AG09319 (cell line): ENCODE measurements at places on chromosomes 11 and 22.
A peak's percentile ranks its signal among the peaks of the same experiment; 100 is the strongest.

GRCh38 chr11:125941619-125942611 is 3.9 kb upstream of the VSIG10L2 start:
- no peak for DNase-seq

DNA sequence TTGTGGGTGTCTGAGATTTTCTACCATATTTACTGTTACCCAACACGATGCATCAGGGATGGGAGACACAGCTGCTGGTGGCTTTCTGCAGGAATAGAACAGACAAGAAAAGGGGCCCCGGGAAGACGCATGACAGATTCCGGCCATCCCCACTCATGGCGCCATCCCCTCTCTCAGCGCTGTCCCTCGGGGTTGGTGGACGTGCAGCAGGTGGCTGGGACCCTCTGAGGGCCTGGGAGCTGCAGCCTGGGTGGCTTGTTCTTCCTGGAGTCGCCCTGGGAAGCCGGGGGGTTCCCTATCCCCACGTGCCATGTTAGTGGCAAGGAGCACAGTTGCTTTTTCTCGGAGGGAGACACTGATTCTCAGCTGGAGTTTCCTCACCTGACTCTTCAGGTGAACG is 1123.3 kb downstream of the BRD1 start:
- DNase-seq: no peak

DNA sequence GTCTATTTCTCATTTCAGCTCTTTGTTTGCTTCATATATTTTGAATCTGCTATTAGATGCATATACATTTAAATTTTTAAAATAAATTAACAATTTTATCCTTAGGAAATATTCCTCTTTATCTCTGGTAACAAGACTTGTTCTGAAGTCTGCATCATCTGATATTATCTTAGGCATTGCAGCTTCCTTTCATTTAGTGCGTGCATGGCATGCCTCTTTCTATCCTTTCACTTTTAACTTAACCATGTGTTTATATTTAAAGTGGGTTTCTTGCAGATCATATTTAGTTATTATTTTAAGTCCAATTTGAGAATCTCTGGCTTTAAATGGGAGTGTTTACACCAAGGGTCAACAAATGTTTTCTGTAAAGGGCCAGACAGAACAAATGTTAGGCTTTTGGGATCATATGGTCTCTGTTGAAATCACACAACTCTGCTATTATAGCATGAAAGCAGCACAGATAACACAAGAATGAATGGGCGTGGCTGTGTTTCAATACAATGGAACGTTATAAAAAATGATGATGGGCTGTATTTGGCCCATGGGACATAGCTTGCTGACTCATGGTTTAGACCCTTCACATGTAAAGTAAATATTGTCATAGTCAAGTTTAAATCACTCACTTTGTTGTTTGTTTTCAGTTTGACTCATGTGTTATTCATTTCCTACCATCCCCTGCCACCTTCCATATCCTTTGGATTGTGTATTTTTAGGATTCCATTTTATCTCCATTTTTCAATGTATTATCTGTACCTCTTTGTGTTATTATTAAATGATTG is 83.9 kb upstream of the SNX19 start:
- DNase-seq: peak; percentile 87

DNA sequence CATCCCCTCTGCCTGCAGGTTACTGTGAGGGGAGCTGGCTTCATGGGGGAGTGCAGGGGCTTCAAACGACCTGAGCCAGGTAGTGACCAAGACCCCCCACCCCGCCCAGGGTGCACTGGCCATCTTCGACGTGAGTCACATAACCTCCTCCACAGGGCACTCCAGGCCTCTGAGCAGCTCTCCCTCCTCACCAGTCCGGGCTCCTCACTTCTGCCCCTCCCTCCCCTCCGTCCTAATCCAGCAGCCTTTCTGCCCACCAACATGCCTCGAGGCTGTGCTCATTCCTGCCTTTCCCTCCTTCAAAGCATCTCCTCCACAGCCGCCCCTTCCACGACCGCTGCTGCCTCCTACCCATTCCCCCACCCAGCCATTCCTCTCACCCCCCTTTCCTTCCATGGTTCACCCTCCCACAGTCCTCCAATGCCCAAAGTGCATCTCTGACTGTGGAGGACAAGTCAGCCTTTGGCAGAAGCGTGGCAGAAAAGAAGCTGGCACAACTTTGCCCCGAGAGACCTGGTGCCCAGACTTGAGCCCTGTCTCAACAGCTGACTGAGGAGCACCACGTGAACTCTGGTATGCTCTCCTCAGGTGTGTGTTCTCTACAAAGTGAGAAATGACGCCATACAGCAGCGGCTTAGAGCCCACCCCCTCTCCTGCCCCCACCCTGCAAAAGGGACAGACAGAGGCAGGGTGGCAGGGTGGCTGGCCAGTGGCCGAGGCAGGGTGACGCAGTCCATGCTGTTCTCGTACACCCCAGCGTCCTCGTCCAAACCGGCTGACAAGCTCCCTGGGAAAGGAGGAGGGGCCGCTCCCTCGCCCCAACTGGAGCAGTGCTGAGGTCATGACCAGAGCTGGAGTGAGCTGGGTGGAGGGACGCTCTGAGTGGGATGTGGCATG is 30.4 kb downstream of the OPCML start:
- DNase-seq: no peak

DNA sequence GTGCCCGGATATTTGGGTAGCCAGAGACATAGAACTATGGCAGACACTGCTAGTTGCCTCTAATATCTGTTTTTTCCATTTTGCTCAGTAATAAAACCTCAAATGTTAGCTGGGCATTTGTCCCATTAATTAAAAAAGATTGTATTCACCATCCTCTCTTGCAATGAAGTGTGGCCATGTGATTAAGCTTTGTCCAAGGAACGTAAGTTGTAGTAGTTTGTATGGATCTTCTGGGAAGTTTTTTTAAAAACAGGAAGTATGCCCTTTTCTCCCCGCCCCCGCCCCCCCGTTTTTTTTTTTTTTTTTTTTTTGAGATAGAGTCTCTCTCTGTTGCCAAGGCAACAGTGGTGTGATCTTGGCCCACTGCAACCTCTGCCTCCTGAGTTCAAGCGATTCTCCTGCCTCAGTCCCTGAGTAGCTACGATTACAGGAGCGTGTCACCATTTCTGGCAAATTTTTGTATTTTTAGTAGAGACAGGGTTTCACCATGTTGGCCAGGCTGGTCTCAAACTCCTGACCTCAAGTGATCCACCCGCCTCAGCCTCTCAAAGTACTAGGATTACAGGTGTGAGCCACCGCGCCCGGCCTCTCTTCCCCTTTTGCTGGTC is 1.7 kb upstream of the TMEM135 start:
- DNase-seq: no peak

GRCh38 chr11:124623861-124624525 is 1.3 kb downstream of the TBRG1 start:
- DNase-seq: no peak

- DNase-seq: no peak
Measured at GRCh38 chr11:6620636-6621035, 1.4 kb upstream of the TPP1 start.

DNA sequence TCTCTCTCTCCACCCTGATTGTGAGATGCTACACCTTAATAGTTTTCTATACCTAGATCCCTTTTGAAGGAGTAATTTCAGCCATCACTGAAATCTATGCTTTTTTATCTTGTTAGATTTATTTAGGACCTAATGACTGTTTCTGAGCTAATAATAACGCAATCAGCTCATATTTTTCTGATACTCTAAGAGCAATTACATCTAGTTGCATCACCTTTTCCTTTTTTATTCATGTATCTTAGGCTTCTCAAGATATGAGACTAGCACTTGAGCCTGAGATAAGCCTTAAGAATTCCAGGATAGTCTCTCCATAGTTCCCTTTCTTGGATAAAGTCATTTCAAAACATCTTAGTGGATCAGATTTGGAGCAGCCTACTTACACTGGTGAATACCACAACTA is 25.1 kb upstream of the CAVIN3 start:
- no peak for DNase-seq

GRCh38 chr11:130512662-130513061 is 64.2 kb downstream of the ADAMTS15 start:
- no peak for DNase-seq

GRCh38 chr11:110337570-110338193 is 41.3 kb upstream of the RDX start:
- DNase-seq: no peak

DNA sequence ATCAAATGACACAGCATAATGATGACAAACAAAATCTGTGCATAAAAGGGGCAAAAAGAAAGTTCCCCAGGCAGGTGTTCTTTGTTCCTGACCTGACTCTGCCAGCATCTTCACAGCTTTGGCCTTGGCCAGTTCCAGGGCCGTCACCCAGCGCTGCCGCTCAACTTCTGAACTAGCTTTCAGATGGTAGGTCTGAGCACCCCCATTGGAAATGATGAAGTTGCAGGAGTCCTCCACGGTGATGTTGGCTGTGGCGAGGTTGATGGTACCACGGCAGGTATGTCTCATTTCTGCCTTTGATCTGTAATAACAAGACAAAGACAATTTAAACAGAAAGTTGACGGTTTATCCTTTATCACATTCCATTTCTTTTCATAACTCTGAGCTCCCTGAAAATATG is 5.3 kb downstream of the OSBP start:
- DNase-seq: no peak

GRCh38 chr11:106748059-106748458 is 270.2 kb downstream of the GUCY1A2 start:
- DNase-seq: no peak

DNA sequence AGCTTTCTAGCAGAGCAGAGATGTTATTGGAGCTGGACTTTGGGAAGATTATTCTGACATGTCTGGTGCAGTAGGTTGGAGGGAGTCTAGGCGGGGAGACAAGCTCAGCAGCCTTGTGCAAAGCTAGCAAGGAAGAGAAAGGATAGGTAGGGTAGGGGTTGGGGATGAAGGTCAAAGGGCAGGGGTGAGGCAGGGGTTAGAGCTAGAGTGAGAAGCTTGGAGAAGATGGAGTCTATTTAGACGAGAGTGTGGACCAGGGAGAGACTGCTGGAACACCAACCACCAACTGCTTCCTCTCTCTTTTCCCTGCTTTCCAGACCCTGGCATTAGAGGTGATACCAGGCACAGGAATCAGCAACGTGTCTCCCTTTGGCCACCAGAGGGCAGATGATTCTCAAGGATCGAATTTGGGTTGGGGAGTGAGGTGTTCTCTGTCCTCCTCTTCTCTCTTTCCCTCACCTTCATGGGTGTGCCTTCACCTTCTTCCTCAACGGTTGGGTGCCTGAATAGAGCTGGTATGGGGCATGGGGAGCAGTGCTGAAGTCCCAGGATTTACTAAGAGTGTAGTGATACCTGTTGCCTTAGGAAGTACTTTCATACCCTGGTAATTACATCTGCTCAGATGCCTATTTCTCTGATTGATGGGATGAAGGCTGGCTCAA is 1.8 kb upstream of the MARK2 start:
- DNase-seq: peak; percentile 44

GRCh38 chr11:33207408-33207985 is 46.2 kb upstream of the CSTF3 start:
- no peak for DNase-seq

- no peak for DNase-seq
Measured at GRCh38 chr11:82898241-82898640, 2.0 kb downstream of the PRCP start.

GRCh38 chr22:37333724-37334460 is 51.6 kb downstream of the CYTH4 start:
- no peak for DNase-seq

GRCh38 chr22:37067428-37067827 is 15.9 kb downstream of the KCTD17 start:
- no peak for DNase-seq

GRCh38 chr22:24952837-24953383 is 394 bp downstream of the KIAA1671 start:
- DNase-seq: no peak

- no peak for DNase-seq
Measured at GRCh38 chr22:22386602-22387385, 121.7 kb downstream of the ZNF280B start.

GRCh38 chr11:119747868-119748660 is 19.1 kb upstream of the NECTIN1 start:
- DNase-seq: no peak
